Regular cardiac myocyte (primary cell): ENCODE measurements at places on chromosomes 7 and 10. TPM values are rescaled to one million over a fixed set of nuclear protein-coding genes. Genes with fewer than 3 reads are reported as not detected.

The SEMA3E gene
- total RNA-seq = 0.38 and 0.56 TPM in 2 replicates

The HOXA10 gene
- not detected in 2 replicates for total RNA-seq

The GNAT3 gene
- 0.28 and 0.58 TPM in 2 replicates for total RNA-seq

The CLEC2L gene
- not detected in 2 replicates for total RNA-seq
